Epithelial cell of prostate (primary cell): ENCODE measurements at places on chromosomes 5 and 9.

- peak; percentile 80 for DNase-seq
Observed at GRCh38 chr5:96703384-96703920, 41.3 kb downstream of the CAST start.

- no peak for DNase-seq
Observed at GRCh38 chr9:19288081-19288480, 57.6 kb downstream of the DENND4C start.

GRCh38 chr9:81499594-81499993 is 189.8 kb downstream of the TLE1 start:
- DNase-seq = no peak

GRCh38 chr5:136192015-136192525 is 892 bp downstream of the SMIM32 start:
- DNase-seq = no peak

- DNase-seq = no peak
Observed at GRCh38 chr9:79573412-79573923, 1.7 kb downstream of the TLE4 start.

- DNase-seq = no peak
Observed at GRCh38 chr5:56148453-56148971, 84.6 kb downstream of the ANKRD55 start.

GRCh38 chr5:118233606-118234005 is 754.7 kb downstream of the DTWD2 start:
- no peak for DNase-seq

- DNase-seq = no peak
Observed at GRCh38 chr5:54385994-54386393, 69.5 kb upstream of the HSPB3 start.

- DNase-seq = no peak
Observed at GRCh38 chr5:69213513-69214215, 21.0 kb upstream of the CDK7 start.

- no peak for DNase-seq
Observed at GRCh38 chr9:37788332-37788731, 3.5 kb upstream of the EXOSC3 start.

- DNase-seq = no peak
Observed at GRCh38 chr5:148388696-148389095, 4.9 kb downstream of the FBXO38 start.

GRCh38 chr5:159536646-159537045 is 206.4 kb upstream of the IL12B start:
- DNase-seq = no peak

DNA sequence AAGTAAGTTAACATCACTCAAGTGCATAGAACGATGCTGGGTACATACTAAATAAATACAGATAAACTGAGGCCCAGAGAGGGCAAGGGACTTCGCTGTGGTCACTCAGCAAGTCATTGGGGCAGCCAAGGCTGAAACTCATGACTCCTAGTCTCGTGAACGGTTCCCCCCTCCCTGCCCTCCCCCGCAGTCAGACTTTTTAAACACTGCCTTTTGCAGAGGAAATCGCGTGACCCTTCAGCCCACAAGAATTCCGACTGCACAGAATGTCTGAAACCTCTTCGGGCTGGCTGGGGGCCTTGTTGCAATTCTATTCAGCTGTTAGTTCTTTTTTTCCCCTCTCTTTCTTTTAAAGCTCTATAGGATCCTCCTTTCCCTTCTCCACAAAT is 28.1 kb downstream of the NEK6 start:
- DNase-seq = no peak

- DNase-seq = no peak
Observed at GRCh38 chr9:116741742-116742141, 54.6 kb downstream of the TRIM32 start.

GRCh38 chr9:75041041-75041440 is 12.9 kb upstream of the CARNMT1 start:
- no peak for DNase-seq

DNA sequence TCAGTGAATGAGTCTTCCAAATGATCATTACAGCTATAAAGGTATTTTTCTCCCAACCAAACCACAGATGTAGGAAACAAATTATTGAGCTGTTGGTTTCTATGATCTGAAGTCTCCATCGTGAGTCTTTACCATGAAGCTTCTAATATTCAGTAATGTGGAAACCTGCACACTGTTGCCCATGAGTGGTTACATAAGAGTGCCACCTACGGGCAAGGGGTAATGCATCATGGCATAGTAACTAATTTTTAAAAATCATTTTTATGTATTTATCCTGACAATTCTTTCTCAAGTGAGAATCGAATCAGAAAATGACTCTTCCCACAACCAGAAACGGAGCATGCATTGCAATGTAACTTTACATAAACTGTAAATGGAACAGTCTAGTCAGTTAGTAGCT is 282.5 kb upstream of the SMARCA2 start:
- no peak for DNase-seq

GRCh38 chr9:4803670-4804530 is 11.2 kb downstream of the RCL1 start:
- DNase-seq = no peak

GRCh38 chr5:122967625-122968024 is 68.9 kb downstream of the PPIC start:
- no peak for DNase-seq

- no peak for DNase-seq
Observed at GRCh38 chr5:77947041-77947428, 170.9 kb upstream of the TBCA start.

DNA sequence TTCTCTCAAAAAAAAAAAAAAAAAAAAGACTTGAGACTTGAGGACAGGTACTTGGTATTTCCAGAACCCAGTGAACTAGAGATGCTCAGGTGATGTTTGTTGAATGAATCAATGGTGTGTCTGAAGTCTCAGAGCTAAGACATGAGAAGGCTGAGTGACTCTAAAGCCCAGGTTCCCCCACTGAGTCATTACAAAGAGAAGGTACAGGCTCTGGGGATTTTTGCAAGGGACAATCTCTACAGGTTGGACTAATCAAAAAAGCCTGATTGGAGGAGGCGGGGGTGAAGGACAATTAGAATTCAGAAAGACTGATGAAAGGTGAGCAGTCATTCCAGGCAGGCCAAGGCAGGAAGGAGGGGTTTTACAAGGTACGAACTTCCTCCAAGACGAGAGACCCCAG is 8.2 kb upstream of the FABP6 start:
- DNase-seq = no peak

- no peak for DNase-seq
Observed at GRCh38 chr5:5581080-5581479, 158.6 kb downstream of the ICE1 start.

DNA sequence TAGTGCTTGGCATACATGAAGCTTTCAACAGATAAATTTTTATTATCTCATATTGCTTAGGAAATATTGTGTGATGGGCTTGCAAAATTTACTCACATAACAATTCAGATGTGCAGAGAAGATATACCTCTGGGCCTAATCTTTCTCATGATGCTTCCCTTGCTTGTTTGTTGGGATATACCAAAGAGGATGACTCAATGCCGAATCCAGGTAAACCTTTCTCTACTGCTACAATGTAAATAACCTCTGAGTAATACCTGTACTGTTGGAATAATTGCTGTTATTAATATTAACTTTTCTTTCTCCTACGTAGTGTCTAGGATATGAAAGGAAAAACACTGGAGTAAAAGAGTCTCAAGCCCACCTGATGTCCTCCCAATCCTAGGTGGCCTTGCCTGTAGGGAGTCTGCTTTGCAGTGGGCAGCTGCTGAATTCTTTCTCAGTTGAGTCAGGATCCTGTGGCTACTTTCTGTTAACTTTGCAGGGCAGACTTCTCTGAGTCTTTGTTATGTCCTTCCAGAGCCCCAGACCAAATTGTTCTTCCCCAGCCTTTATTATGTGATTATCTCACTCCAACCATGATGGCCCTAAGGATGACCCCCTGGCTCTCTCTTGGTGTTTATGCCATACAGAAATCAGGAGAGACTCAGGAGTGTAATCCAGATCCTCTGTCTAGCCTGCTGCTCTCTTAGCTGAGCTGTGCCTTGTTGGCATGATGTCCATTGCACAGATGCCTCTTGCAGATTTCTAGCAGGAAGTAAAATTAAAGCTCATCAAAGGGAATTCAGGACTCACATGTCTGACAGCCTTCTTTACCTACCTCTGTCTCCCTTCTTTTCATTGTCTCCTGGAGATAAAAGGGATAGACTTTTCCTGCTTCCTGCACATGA is 208.1 kb downstream of the SNX18 start:
- DNase-seq = no peak

DNA sequence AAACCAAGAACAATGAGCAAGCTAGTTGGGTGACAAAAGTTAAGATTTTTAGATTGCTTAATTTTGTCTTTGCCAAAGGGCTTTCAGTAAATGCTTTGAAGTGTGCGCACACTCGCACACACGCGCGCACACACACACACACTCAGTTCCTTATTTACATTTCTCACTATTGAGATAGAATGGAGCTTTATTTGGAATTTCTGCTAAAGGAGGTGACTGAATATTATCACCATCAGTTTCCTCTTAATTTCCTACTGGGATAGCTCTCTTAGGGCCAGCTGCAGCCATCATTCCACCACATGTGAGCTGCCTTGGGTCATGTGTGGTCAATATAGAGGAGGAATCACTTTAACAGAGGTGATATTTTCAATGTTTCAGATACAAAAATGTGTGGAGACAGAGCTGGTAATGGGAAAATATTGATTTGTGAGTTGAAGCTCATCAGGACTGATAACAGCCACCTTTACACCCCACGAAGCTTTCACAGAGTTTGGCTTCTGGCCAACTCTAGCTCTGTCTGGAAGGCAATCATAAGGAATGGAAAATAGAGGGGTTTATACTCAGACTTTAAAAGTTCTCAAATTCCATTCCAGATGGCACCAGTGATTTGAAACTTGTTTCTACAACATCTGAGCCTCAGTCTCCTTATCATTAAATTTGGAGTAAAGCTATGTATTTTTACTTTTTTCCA is 99.9 kb downstream of the MACIR start:
- DNase-seq = no peak

DNA sequence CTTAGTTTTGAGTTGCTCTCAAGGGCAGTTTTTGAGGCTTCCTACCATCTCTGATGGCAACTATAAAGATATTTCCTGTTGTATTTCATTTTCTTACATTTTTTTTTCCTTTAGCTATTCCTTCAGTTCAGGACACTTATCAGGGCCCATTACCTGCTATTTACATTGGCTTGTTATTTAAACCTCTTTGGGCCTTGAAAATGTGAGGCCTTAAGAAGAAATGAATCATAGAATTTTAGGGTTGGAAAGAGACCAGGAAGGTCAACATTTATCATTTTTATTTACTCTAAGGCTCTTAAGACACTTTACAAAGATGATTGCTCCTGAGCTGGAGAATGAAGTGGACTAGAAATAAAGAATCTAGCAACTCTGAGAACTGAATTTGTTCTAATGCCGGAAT is 335.2 kb downstream of the DTWD2 start:
- no peak for DNase-seq

DNA sequence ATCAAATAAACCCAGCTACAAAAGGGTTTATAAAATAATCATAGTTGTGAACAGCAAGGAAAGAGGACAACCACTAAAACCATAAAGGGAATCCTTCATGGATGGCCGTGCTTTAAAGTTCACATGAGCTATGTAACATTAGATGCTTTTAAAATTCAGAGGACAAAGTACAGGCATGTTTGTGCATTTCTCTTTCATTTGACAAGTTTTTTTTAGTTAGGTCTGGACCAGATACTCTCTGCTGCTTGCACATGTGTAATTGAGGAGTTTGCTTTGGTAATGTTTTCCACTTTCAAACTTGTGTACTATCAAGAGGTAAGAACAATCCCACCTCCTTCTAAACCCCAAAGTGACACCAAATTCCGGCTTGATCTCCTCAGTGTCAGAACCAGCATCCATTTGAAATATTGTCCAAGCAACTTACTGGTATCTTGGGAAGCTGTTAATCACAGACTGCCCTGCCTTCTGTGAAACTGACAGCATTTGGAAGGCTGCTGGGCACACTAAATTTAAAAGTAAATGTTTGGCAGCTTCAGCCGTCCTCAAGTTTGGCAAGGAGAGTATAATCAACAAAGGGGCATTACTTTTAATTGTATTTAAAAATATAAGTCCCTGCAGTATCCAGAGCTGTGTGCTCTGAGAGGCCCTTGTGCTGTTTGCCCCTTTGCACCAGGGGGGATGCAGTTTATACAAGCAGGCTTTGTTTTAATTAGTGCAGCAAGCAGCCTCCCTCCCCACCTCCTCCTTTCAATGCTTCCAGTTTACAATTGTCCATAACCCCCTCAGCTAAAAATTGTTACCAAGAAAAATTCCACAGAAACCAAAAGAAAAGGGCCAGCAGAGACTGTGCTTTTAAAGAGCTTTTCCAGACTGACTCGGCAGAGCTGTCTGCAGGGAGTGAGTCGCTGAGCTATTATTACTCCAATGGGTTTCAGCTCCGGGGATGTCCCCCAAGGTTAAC is 328.3 kb upstream of the MPDZ start:
- no peak for DNase-seq

GRCh38 chr5:90344689-90345088 is 64.9 kb downstream of the CETN3 start:
- no peak for DNase-seq

DNA sequence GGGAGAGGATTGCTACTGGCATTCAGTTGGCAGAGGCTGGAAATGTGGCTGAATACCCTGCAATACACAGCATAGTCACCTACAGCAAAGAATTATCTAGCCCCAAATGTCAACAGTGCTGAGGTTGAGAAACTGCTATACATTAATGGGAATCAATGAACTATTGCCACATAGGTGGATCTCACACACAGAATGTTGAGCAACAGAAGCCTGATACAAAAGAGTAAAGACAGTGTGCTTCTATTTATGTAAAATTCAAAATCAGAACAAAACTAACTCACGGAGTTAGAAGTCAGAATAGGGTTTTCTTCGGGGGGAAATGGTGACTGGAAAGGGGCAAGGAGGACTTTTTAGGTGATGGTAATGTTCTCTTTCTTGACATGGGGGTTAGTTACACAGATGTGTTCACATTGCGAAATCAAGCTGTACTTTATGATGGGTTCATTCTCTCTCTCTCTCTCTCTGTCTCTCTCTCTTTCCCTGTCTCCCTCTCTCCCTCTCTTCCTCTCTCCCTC is 45.7 kb upstream of the PANK3 start:
- no peak for DNase-seq

GRCh38 chr5:167857321-167857720 is 434.1 kb upstream of the WWC1 start:
- no peak for DNase-seq

DNA sequence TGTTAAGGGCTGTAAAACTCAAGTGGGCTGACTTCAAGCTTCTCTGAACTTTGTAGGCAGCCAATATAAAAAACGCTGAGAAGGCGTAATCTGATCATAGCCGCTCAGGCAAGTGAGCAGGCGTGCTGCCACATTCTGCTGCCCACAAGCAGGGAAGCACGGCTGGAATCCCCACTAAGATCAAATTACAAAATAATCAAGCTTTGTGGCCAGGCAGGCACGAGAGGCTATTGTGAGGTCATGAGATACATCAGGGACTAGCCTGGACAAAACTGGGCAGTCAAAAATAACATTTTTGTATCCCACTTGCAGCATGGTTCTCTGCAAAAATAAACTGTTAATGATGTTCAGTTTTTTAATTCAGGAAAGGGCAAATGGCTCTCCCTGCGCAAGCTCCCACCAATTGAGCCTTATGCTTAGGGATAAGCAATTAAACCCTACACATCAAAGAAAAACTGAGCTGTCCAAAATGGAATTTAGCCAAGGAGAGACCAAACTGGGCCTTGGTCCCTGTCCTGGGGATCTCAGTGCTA is 64.0 kb downstream of the POU5F2 start:
- peak; percentile 18 for DNase-seq
